ENCODE measurements at places on chromosomes 5 and 9.
A peak's percentile ranks its signal among the peaks of the same experiment; 100 is the strongest.

DNA sequence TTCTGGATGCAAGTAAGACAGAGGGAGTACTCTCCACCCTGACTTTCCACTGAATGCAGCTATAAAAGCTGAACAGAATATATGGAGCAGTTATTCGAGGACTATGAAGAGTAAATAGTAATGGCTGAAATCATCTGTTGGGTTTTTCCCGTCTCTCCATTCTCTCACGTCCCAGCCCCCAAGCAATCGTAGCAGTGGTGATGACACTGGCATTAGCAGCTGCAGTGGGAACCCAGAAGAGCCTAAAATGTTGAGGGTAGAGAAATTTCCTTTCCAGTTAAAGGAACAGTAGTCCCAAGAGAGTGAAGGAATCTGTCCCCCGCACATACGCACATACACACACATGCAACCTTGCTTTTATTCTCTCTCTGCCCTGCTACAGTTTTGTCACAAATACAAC is 33.2 kb downstream of the MED27 start:
- no peak for DNase-seq

- DNase-seq: no peak
Measured at GRCh38 chr9:80651044-80651443, 1038.3 kb downstream of the TLE1 start.

- peak; percentile 85 for DNase-seq
Measured at GRCh38 chr9:114505187-114506081, at the start of gene WHRN. TSS of gene WHRN (minus strand) at chr9:114505473. CDS start at chr9:114504801, 672 bp downstream.

DNA sequence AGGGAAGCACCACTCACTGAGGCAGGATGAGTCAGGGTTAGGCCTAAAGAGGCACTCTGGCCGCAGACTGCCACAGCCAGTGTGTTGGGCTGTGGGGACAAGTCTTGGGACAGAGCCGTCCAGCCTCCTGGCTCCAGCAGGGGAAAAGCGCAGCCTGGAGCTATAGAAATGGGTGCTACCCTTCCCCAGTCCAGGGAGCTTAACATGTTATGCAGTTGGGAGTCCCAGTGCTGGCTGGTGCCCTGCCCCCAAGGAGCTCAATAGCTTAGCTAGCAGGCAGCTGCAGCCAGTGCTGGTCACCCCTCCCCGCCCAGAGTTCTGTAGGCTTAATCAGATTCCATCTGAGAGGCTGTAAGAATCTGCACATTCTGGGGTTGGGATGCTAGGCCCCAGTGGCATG is 399.6 kb upstream of the TUSC1 start:
- no peak for DNase-seq

GRCh38 chr5:150692276-150692675 is 8.6 kb downstream of the RBM22 start:
- DNase-seq: no peak

DNA sequence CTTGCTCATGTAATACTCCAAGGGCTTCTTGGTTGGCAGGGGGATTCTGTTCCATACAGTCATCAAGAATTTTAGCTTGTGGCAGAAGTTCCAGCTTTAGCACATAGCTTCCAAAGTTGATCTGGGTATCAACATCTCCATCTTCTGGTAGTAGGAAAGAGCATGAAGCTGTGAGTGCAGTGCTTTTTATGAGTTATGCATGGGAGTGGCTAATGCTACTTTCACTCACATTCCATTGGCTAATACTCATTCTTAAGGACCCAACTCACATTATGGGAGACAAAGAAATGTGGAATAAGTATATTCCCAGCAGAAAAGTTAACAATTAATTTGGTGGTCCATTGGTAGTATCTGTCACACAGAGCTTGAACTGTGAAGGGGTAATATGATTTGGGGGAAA is 194.2 kb upstream of the CHD1 start:
- no peak for DNase-seq

DNA sequence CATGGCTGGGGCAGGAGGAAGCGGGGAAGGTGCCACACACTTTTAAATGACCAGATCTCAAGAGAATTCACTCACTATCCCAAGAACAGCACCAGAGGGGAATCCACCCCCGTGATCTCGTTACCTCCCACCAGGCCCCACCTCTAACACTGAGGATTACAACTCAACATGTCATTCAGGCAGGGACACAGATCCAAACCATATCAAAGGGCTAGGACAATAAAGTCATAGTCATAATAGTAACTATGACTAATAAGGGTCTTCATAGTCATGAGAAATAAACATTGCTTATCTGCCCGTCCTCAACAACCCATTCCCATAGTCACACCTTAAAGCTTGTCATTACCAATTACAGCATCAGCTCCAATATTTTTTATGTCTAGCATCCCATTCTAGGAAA is 65.3 kb upstream of the SMC2 start:
- DNase-seq: peak; percentile 13

GRCh38 chr5:17277907-17278306 is 60.5 kb downstream of the BASP1 start:
- DNase-seq: no peak

- DNase-seq: no peak
Measured at GRCh38 chr9:107397076-107398044, 92.2 kb downstream of the KLF4 start.

DNA sequence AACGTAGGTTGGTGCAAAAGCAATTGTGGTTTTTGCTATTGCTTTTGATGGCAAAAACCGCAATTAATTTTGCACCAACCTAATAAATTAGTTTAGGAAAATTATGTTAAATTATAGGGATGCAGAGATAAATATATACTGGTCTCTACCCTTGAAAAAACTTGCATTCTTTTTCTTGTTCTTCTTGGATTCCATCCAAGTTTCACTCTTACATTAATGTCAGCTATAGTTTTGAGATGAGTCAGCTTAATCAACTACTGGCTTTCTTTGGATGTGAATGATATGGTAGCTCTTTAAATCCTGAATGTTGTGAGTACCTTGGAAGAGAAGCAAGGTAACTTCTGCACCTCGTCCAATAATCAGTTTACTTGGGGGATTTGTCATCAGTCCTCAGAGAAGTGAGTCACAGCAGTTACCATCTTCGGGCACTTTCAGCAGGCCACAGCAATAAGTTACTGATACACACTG is 549.0 kb upstream of the ZNF608 start:
- DNase-seq: no peak

DNA sequence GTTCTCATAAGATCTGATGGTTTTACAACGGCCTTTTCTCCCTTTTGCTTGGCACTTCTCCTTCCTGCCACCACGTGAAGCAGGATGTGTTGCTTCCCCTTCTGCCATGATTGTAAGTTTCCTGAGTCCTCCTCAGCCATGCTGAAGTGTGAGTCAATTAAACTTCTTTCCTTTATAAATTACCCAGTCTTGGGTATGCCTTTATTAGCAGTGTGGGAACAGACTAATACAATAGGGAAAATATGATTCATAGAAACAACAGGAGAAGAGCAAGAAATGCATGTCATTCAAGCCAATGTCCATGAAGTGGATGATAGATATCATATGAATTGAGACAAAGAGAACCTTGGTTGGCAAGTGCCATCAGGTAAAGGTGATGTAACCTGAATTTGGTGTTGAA is 128.3 kb upstream of the HAPLN1 start:
- no peak for DNase-seq

GRCh38 chr5:5738797-5739489 is 316.5 kb downstream of the ICE1 start:
- no peak for DNase-seq

DNA sequence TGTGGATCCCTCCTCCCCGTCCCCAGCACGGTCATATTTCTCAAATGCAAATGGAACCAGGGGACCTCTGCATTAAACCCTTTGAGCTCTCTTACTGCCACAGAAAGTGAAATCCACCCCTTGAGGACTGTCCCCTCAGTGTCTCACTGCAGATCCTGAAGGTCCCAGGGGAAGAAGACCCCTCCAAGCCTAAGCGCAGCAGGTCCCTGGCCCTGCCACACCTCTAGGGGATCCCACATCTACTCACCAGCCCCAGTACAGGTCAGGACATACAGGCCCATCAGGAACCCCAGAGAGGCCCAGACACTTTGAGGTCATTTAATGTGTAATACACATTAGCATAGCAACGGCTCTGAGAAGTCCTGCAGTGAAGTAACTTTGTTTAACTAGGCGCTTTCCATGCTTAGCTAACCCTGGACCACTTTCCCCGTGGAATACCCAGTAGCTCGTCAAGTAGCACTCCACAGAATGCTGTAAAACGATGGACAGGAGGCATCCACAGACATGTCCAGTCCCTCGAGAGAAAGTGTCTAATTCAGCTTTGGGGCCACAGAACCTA is 54.7 kb upstream of the ALDH1B1 start:
- no peak for DNase-seq

DNA sequence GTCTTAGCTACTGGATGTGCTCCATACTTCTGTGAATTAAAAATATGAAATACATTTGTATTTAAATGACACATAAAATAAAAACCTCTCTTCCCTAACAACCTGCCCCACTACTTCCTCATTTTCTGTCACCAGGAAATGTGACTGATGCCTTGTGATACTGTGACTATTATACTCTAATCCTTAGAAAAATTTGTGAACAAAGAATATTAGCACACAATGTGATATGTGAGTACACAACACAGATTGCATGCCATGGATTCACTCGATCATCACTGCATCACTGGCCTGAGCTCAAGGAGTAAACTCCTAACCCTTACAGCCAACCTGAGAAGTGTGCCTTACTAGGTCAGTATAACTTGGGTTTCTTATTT is 281.0 kb downstream of the EFNA5 start:
- no peak for DNase-seq

- DNase-seq: no peak
Measured at GRCh38 chr9:104092192-104092591, 1.9 kb upstream of the SMC2 start.

- no peak for DNase-seq
Measured at GRCh38 chr5:170113522-170113900, 7.8 kb downstream of the FOXI1 start.

- no peak for DNase-seq
Measured at GRCh38 chr5:75686480-75686879, 30.8 kb downstream of the POC5 start.

- DNase-seq: no peak
Measured at GRCh38 chr5:32058101-32058500, 116.0 kb downstream of the GOLPH3 start.
